ENCODE measurements at places on chromosomes 5 and 9.

- peak; percentile 97 for DNase-seq
Measured at GRCh38 chr9:135500525-135501260, at the start of gene MRPS2. TSS of gene MRPS2 (plus strand) at chr9:135500682. CDS start at chr9:135500711, 29 bp downstream.

DNA sequence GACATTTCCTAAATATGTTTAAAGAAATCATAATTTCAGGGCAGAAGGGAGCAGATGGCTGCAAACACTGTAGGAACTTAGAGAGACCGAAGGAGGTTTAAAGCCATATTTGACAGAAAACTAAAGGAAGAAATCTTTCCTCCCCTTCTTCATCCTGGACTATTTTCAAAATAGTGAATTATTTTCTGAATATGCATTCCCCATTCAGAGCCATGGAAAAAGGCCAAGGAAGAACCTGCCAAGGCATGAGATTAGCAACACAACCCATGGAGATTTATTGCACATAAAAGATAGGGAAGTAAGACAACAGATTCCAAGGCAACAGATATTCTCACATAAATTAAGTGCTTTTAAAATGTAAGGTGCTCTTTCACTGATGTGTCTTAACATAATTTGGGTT, 233.3 kb upstream of the ADAMTS16 start:
- DNase-seq, result no peak

DNA sequence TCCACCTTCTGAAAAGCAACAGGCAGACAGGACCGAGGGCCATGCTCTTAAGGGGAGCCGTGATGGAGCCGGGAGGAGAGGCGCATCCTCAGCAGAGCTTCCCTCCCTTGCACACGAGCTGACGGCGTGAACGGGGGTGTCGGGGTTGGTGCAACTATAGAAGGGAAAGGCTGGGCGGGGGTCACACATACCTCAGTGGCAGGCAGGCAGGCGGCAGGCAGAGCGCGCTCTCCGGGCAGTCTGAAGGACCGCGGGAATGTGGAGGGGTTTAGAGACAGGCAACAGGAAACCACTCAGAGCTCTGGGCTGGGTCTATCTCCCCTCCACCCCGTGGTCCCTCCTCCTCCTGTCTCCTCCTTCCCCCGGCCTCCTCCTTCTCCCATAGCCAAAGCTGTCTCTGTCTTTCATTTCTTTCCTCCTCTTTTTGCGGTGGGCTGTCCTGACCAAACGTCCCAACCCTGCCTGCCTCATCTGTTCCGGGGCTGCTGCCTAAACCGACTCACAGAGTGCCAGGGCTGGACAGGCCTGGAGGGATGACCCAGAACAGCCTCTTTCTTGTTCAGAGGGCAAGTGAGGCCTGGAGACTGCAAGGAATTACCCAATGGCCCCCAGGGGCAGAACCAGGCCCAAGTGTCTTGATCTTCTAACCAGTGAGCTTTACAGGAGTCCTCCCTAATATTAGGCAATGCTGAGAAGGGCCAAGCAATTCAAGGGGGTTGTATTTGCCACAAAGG, at the start of gene SPARC:
Gene SPARC (minus strand): TSS at position 242 of the 734 bp plus-strand sequence. CDS start 10,727 bp downstream, outside the sequence.
- peak; percentile 98 for DNase-seq

DNA sequence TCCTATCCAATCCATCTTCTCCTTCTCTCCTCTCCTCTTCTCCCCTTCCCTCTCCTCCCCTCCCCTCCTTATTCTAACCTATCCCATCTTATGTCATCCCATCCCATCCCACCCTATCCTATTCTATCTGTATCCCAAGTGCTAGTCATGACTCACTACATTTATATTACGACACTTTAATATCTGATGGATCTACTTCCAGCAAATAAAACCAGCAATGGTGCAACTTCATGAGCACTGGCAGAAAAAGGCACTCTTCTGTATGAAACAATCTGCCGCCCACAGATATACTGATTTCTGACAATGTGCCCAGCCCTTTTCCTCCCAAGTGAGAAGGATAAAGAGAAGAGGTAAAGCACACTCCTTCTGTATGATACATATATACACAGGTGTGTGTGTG, 86.6 kb upstream of the ANKH start:
- no peak for DNase-seq

DNA sequence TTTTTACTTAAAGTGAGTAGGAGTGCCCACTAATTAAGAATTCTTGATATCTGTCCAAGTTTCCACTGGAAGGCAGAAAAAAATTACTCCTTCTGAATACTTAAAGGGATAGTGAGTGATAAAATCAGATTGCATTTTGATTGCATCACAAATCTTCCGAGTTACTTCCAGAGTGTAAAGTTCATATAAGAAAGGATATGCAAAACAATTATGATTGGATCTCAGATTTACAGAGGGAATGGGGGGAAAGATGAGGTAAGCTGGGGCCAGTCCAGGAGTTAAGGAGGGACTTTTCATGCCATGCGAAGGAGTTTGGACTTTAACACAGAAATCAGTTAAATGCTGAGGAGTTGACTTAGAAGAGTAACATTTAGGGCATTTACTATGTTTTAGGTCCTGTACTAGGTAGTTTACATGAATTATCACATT, 9.3 kb upstream of the RNF145 start:
- DNase-seq, result no peak

GRCh38 chr5:128764601-128765310, 200.5 kb upstream of the SLC27A6 start:
- DNase-seq, result no peak

- no peak for DNase-seq
Measured at GRCh38 chr9:73034962-73035361, 82.1 kb upstream of the ALDH1A1 start.

DNA sequence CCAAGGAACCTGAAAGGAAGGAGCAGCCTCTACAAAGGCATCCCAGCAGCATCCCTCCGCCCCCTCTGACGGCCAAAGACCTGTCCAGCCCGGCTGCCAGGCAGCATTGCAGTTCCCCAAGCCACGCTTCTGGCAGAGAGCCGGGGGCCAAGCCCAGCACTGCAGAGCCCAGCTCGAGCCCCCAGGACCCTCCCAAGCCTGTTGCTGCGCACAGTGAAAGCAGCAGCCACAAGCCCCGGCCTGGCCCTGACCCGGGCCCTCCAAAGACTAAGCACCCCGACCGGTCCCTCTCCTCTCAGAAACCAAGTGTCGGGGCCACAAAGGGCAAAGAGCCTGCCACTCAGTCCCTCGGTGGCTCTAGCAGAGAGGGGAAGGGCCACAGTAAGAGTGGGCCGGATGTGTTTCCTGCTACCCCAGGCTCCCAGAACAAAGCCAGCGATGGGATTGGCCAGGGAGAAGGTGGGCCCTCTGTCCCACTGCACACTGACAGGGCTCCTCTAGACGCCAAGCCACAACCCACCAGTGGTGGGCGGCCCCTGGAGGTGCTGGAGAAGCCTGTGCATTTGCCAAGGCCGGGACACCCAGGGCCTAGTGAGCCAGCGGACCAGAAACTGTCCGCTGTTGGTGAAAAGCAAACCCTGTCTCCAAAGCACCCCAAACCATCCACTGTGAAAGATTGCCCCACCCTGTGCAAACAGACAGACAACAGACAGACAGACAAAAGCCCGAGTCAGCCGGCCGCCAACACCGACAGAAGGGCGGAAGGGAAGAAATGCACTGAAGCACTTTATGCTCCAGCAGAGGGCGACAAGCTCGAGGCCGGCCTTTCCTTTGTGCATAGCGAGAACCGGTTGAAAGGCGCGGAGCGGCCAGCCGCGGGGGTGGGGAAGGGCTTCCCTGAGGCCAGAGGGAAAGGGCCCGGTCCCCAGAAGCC, 30.8 kb downstream of the CD180 start:
- DNase-seq, result peak; percentile 94

Measured in islet precursor cell (in vitro differentiated cells).